ENCODE measurements at places on chromosomes 5 and 9. TPM values are rescaled to one million over a fixed set of nuclear protein-coding genes. Genes with fewer than 3 reads are reported as not detected.

The PFN3 gene
- total RNA-seq: 0.74 TPM

The CER1 gene
- not detected for total RNA-seq

The DNAJB5 gene
- total RNA-seq: 37.1 TPM

The DDX46 gene
- 30.2 TPM for total RNA-seq

The LHFPL2 gene
- 22.6 TPM for total RNA-seq

The IL5 gene
- total RNA-seq: not detected

The ANKRD33B gene
- 3.0 TPM for total RNA-seq

The OR1Q1 gene
- total RNA-seq: not detected

The TMEM252 gene
- not detected for total RNA-seq

The LIX1 gene
- total RNA-seq: 4.7 TPM

The CCDC171 gene
- 21.1 TPM for total RNA-seq

The LPAR1 gene
- 13.0 TPM for total RNA-seq

The BSPRY gene
- 0.25 TPM for total RNA-seq

The GRIA1 gene
- total RNA-seq: 184 TPM

The PCDHGA4 gene
- 7.9 TPM for total RNA-seq

The IRX2 gene
- under 0.01 TPM for total RNA-seq

The MUSK gene
- total RNA-seq: 0.25 TPM

The RASEF gene
- 0.25 TPM for total RNA-seq

The LCN12 gene
- total RNA-seq: 0.74 TPM

The MELK gene
- 3.9 TPM for total RNA-seq

The RASGRF2 gene
- total RNA-seq: 7.9 TPM

The KIAA0825 gene
- 25.1 TPM for total RNA-seq

The PTGDS gene
- 103 TPM for total RNA-seq

The F2RL1 gene
- total RNA-seq: 2.2 TPM

The PCDHA10 gene
- total RNA-seq: 9.6 TPM

All from temporal lobe (tissue), 4 donors.